Motor neuron (in vitro differentiated cells): ENCODE measurements at places on chromosomes 1 and 21.

DNA sequence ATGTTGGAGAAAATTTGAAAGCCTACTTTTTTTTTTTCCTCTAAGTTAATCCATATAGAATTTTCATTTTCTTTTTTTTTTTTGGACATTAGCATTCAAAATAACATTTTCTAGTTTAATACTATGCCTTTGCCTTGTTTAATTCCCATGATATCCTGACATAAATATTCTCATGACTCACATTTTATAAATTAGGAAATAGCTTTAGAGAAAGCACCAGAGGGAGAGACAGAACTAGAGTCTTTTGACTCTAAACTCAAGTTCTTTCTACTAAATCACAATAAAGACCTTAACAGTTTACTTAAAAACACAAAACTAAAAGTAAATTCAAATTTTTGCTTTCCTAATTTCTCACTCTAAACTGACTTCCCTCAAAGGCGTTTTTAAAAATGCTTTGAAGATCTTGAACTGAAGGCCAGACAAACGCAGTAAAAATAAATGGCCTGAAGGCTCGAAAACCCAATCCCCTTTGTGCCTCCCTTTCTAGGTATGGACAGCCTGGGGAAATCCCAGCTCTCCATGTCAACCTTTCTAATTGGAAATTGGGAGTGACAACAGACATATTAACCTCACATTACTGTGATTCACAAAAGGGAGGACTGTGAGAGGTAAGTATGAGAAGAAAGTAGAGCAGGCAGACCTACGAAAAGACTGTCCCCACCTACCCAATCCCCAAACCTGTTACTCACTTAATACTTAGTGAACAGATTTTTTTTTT, 104.6 kb downstream of the ENAH start:
- no peak for ATAC-seq

DNA sequence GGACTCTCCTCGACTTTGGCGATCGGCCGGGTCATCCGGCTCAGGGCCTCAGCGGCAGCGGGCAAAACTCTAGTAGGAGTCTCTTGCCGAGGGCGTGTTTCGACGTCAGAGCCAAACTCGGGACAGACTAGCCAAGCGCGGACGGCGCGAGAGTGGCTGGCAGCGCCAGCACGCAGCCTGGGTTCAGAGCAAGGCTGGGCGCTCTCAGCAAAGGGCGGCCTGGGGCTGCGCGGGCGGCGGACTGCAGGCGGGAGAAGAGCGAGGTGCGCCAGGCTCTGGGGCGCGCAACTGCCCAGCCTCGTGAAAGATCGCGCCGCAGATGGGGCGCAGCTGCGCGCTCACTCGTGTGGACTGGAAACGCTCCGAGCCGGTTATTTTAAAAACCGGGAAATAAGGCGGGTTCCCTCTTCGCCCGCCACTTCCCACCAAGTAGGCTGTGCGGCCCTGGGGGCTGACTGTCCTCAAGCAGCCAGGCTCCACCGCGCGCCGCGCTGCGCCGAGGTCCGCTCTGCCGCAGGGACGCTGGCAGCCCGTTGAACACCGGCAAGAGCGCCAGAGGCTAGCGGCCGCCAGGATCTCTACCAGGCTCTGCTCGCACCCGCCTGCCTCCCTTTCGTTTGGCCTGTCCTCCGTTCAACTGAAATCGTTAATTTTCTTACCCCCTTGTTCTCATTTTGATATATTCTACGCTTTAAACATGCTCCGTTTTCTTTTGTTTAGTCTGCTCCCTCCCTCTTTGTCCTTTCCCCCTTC, 2.4 kb downstream of the ALX3 start:
- ATAC-seq: no peak

GRCh38 chr21:14762734-14763694, 216.9 kb upstream of the SAMSN1 start:
- no peak for ATAC-seq

DNA sequence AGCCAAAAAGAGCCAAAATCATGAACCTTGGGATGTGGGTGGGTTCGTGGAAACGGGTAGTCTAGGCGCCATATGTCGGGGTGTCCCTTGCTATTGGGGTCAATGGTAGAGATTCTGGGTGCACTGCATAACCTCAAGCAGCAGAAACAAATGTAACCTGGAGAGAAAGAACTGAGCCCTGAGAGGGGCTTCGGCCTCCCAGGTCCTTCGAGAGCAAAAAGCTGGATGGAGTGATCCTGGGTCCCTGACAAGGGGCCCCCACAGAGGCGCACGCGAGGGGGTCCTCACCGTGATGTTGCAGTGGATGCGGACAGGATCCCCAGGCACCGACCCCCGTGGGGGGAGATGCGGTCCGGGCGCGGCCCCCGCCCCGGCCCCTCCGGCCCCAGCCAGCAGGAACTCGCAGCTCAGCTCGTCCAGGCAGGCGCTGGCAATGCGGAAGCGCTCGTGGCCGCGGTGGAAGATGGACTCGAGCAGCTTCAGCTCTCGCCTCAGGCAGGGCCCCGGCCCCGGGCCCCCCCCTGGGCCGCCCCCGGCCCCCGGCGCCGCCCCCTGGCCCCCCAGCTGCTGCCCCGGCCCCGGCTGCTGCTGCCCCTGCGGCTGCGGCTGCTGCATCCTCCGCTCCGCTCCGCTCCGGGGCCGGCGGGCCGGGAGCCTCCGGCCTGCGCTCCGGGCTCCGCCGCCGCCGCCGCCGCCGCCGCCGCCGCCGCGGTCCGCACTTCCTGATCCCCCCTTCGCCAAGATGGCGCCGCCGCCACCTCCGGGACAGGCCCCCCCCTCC, at the start of gene UBE2Q1:
Gene UBE2Q1, minus strand, starts transcription at position 724 of the 781 bp plus-strand sequence. Its CDS starts 109 bp downstream, at position 615.
- peak; percentile 8 for ATAC-seq

- no peak for ATAC-seq
Measured at GRCh38 chr1:77498918-77499317, 183.5 kb downstream of the ZZZ3 start.

DNA sequence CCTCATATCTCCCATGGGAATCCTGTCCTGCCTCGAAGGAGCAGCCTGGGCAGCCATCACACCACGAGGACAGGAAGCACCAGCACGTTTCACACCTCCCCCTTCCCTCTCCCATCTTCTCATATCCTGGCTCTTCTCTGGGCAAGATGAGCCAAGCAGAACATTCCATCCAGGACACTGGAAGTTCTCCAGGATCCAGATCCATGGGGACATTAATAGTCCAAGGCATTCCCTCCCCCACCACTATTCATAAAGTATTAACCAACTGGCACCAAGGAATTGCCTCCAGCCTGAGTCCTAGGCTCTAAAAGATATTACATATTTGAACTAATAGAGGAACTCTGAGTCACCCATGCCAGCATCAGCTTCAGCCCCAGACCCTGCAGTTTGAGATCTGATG, 8.7 kb downstream of the SLAMF8 start:
- no peak for ATAC-seq

- ATAC-seq: no peak
Measured at GRCh38 chr1:84506729-84507453, 510 bp upstream of the GNG5 start.

DNA sequence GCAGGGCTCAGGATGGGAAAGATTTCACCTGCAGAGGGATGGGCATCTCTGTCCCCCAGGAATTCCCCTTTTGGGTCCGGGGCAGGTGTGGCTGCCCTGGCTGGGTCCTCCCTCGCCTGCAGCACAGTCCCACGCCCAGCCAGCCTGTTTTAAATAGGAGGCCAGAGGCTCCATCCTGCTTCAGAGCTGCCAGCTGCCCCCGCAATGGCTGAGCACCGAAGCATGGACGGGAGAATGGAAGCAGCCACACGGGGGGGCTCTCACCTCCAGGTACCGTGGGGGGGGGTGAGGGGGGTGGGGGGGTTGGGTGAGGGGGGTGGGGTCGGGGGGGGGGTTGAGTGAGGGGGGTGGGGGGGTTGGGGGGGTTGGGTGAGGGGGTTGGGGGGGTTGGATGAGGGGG, 3.6 kb downstream of the SCNN1D start:
- no peak for ATAC-seq

- ATAC-seq: no peak
Measured at GRCh38 chr1:1196431-1197187, 9.8 kb downstream of the TNFRSF18 start.

DNA sequence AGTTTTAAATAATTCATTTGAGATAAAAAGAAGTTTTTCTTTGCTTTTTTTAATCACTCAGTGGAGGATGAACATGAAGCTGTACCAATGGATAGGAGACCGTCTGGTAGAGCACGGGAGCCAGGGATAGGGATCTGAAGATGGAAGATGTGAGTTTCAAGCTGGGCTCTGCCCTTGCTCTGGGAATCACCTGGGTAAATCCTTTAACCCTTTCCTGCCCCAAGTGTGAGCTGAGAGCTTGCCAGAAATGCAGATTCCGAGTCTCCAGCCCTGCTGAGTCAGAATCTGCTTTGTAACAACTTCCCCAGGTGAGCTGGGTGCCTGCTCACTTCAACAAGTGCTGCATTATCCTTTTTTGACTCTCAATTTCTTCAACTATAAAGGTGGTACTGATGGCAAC, 44.1 kb downstream of the ERG start:
- no peak for ATAC-seq

DNA sequence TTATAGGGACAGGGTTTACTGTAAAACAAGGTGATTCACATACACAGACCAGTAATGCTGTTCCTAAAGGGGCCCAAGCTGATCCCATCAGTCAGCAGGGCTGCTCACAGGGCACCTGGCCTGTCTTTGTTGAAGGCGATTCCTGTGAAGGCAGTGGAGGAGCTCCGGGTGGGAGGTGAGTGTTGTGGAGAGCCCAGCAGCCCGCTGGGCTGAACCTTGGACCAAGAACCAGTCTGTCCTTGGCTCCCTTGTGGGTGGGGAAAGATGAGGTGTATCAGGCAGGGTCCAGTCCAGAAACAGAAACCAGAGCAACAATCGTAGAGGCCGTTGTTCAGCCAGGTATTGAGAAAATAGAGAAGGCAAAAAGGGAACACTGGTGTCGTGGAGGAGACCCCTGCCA, 12.5 kb downstream of the PDXK start:
- no peak for ATAC-seq

- no peak for ATAC-seq
Measured at GRCh38 chr1:244207042-244207934, 156.2 kb downstream of the ZBTB18 start.

GRCh38 chr1:58886611-58887010, 102.8 kb upstream of the JUN start:
- ATAC-seq: no peak

GRCh38 chr1:39354572-39354971, 136.9 kb upstream of the BMP8A start:
- no peak for ATAC-seq

GRCh38 chr21:31354604-31355443, 10.8 kb upstream of the TIAM1 start:
- ATAC-seq: no peak

DNA sequence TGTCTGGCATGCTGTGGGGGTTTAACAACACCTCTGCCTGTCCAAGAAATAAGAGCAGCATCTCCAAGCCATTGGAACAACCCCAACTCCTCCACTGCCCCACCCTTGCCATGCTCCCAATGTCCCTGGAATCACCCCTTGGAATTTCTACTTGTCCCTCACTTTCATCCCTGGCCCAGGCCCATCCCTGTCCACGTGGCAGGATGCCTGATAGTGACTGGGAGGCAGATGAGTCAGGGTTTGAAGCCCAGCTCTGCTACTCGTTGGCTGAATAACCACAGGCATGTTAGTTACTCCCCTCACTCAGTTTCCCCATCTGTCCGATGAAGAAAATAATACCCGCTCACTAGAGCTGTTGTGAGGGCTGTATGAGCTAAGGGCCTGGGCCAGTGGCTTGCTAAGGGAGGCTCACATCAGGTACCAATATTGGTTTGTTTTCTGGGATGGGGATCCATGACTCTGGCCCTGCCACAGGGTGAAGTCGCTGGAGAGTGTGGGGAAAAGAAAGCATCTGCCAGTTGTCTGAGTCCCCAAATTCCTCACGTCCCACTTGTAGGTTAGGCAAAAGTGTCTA, 99.4 kb upstream of the TLR5 start:
- ATAC-seq: no peak

DNA sequence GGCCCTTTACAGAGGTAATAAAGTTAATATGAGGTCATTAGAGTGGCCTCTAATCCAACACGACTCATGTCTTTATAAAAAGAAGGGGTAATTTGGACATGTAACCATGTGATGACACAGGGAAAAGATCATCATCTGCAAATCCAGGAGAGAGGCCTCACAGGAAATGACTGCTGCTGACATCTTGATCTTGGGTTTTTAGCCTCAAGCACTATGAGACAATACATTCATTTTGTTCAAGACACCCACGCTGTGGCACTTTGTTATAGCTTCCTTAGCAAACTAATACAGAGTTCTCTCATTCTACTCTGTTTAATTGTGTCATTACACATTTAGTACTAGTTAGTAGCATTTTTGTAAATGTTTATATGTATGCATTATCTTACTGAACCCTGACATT, 64.0 kb upstream of the RUNX1 start:
- ATAC-seq: no peak

- ATAC-seq: no peak
Measured at GRCh38 chr1:227869851-227870305, 54.4 kb downstream of the PRSS38 start.

DNA sequence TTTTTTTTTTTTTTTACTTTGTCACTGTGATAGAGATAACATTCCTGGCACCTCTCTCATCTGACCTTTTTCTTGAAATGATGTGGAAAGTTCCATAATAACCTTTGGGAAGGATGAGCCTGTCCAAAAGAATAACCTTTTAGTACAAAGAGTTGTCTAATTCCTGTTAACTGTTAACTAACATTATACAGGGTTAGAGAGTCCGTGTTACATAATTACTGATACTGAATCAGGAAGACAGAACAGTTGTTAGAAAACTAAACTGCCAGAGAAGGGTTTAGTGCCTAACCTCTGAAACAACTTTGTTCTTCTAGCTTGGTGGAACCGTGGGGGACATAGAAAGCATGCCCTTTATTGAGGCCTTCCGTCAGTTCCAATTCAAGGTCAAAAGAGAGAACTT, 8.8 kb downstream of the CTPS1 start:
- no peak for ATAC-seq

GRCh38 chr21:44927587-44928461, 7.1 kb upstream of the ITGB2 start:
- ATAC-seq: peak; percentile 18

GRCh38 chr1:35062518-35063196, 16.5 kb upstream of the ZMYM1 start:
- ATAC-seq: no peak

DNA sequence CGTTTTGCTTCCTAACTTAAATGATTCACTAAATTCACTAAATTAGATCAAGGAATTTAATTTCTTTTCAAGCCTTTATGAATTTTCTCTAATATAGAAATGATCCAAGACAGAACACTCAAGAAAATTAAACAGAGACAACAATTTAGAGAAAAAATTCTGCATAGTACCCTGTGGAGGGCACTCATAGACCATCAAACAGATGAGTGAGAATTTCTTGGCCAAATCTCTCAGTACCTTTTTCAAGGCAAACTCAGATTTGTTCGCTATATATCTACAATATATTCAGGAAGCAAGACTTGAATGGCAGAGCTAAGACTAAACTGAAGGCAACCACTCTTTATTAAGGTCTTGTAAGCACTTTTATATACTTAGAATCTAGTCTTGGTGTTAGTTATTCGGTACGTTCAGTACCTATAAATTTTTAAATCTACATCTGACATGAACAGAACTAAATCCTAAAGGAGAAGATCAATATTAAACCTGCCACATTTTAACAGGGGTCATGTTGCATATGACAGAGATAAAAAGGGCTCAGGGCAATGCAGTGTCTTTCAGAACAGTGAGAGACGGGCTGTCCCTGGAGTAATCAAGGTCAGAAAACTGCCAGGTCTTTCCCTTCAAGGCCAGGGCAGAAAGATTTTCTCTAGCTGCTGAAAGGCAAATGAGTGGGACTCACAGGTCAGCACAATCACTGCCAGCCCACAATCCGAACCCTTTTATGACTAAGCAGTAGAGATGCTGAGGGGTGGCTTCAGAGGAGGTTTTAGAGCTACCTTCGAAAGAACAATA, 118.8 kb upstream of the TMPRSS15 start:
- no peak for ATAC-seq

- ATAC-seq: no peak
Measured at GRCh38 chr21:42798106-42798505, 81.2 kb downstream of the WDR4 start.
